Thyroid gland (tissue), 4 donors: ENCODE measurements at places on chromosomes 4 and X. TPM values are rescaled to one million over a fixed set of nuclear protein-coding genes. Genes with fewer than 3 reads are reported as not detected.

DNA sequence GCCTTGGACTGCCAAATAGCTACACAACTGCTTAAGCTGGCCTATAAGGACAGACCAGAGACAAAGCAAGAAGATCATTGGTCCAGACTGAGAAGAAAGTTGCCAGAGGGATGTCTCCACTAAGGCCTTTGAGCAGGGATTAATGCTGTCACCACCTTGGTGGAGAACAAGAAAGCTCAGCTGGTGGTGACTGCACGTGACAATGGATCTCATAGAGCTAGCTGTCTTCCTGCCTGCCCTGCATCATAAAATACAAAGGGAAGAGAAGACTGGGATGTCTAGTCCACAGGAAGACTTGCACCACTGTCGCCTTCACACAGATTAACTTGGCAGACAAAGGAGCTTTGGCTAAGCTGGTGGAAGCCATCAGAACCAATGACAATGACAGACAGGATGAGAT is 40.5 kb upstream of the FAM120C start:
- no peaks in the 10 kb centered on the region for H3K36me3 ChIP-seq
- H3K27me3 ChIP-seq, result no peaks in the 10 kb centered on the region
- H3K4me3 ChIP-seq, result no peak overlapping the region
- no peak for DNase-seq

- no peaks in the 10 kb centered on the region for H3K4me1 ChIP-seq
- H3K27me3 ChIP-seq, result no peaks in the 10 kb centered on the region
- no peak overlapping the region for H3K27ac ChIP-seq
- H3K4me3 ChIP-seq, result no peak overlapping the region
- no peaks in the 10 kb centered on the region for H3K36me3 ChIP-seq
- DNase-seq, result no peak
Observed at GRCh38 chr4:30641345-30641744, 78.8 kb upstream of the PCDH7 start.

- H3K36me3 ChIP-seq, result no peaks in the 10 kb centered on the region
- H3K4me3 ChIP-seq, result no peak overlapping the region
- no peak for DNase-seq
- no peak overlapping the region for H3K27ac ChIP-seq
Observed at GRCh38 chr4:177093964-177094363, 215.7 kb upstream of the NEIL3 start.

The ALB gene
- not detected for total RNA-seq

DNA sequence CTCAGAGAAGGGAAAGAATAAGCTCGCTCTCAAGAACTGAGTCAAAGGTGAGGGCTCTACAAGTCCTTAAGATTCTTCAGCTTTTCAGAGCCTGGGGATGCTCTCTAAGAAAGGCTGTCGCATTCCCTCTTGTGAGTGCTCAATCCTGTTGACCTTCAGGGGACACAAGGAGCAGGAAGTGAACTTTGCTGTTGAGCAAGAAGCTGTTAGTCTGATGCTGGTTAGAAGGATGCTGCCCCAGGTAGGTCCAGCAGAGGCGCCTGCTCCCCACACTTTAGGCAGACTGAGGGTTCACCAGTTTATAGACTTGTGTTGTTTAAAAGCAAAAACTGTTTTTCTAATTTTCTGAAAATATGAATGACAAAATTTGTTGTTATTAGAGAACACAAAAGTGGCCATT is 125.4 kb upstream of the SPOCK3 start:
- no peaks in the 10 kb centered on the region for H3K36me3 ChIP-seq
- no peaks in the 10 kb centered on the region for H3K4me1 ChIP-seq
- no peaks in the 10 kb centered on the region for H3K27me3 ChIP-seq

The CC2D2A gene
- total RNA-seq, result 25.1 TPM

The ASB9 gene
- total RNA-seq, result 1.4 TPM
